ENCODE measurements at places on chromosomes 4 and X.
A peak's percentile ranks its signal among the peaks of the same experiment; 100 is the strongest.

DNA sequence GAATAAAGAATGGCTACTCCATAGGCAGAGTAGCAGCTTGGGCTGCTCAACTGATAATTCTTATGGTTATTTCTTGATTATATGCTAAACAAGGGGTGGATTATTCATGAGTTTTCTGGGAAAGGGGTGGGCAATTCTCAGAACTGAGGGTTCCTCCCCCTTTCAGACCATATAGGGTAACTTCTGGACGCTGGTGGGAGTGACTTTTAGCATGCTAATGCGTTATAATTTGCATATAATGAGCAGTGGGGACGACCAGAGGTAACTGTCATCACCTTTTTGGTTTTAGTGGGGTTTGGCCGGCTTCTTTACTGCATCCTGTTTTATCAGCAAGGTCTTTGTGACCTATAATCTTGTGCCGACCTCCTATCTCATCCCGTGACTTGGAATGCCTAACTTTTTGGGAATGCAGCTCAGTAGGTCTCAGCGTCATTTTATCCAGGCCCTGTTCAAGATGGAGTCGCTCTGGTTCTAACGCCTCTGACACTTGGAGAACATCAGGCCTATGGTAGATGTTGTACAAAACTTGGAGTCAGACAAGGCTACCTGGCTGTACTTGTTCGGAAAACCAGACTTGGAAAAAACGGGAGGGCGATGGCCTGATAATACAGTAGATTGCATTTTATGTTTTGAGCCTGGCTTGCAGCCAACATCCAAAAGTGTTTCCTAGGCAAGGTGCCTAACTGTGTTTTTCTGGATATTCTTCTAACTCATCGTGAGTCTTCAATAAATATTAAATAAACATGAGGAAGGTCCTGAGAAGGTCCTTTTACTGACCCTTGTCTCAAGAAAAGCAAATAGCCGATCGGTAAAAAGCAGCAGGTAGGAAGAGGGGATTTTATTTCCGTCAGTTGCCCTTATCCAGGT lies 1.8 kb upstream of the TMEM164 start:
- DNase-seq = no peak

DNA sequence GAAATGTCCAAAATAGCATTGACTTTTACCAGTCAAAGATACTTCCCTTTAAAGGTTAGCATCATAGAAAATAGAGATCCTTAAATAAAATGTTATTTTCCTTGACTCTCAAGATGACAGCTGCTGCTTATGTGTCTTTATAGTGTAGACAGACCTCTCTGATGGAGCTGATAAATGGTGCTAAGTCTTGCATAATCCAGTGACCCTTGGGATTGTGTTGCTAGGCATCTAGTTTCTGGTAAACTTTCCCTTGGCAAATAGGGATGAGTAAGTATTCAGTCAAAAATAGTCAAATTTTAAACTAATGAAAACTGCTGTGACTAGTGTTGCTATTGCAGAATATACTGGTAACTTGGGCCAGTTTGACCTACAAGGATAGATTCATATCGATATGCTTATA lies 53.6 kb downstream of the MBNL3 start:
- no peak for DNase-seq

GRCh38 chrX:155751131-155751530 lies 130.0 kb upstream of the VAMP7 start:
- no peak for DNase-seq

DNA sequence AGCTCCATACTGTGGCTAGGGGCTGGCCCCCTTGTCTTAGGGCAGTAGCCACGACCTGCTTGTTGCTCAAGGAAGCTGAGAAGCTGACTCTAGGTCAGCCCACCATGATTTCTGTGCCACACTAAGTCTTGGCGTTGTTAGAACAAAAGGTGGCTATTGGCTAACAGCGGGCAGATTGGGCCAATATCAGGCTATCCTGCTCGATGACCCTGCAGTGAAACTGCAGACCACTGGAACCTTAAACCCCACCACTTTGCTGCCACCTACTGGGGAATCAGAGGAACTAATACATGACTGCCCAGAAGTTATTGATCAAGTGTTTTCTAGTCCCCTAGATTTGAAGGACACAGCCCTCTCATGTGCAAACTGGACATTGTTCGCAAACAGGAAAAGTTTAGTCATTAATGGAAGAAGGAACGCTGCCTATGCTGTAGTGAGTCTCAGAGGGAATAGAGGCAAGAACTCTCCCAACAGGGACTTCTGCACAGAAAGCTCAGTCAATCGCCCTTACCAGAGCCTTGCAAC lies 17.0 kb upstream of the PAPSS1 start:
- peak; percentile 40 for DNase-seq

GRCh38 chr4:63937961-63938360 lies 471.3 kb downstream of the TECRL start:
- DNase-seq = no peak

DNA sequence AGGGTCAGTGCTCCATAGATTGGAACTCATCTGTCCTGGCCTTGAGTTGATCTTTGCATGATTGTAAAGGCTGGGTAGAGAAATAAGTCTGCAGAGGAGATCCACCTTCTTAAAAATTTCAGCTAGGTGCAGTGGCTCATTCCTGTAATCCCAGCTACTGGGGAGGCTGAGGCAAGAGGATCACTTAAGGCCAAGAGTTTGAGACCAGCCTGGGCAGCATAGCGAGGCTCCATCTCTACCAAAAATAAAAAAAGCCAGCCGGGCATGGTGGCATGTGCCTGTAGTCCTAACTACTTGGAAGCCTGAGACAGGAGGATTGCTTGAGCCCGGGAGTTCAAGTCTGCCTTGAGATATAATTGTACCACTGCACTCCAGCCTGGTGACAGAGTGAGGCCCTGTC lies 476 bp upstream of the CXCR3 start:
- no peak for DNase-seq

DNA sequence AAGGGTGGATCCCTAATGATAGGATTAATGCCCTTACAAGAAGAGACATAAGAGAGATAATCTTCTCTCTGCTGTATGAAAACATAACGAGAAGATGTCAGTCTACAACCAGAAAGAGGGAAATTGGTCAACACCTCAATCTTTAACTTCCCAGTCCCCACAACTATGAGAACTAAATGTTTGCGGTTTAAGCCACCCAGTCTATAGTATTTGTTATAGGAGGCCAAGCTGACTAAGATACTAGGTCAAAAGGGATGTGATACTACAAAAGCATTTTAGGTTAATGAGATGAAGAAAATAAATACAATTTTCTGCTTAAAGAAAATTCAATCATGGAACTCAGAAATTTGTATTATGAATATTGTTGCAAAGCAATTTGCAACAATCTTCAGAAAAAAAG lies 55.4 kb upstream of the LHFPL1 start:
- no peak for DNase-seq

- DNase-seq = no peak
Observed at GRCh38 chr4:148061141-148061481, 329.2 kb downstream of the ARHGAP10 start.

DNA sequence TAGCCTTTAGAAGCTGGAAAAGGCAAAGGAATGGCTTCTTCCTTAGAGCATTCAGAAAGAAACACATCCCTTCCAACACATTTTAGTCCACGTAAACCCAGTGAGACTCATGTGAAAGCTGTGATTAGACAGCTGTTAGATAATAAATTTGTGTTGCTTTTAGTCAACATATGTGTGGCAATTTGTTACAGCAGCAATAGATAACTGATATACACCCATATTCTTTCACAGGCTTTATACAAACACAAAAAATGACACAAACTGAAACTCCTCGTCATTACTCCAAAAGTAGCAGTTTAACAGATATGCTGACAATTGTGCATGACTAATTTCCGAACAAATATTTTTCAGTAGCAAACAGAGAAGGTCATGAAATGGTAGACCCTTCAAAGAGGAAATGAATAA lies 65.3 kb downstream of the ANTXR2 start:
- no peak for DNase-seq

GRCh38 chrX:154116426-154117211 lies 19.1 kb upstream of the MECP2 start:
- DNase-seq = no peak

DNA sequence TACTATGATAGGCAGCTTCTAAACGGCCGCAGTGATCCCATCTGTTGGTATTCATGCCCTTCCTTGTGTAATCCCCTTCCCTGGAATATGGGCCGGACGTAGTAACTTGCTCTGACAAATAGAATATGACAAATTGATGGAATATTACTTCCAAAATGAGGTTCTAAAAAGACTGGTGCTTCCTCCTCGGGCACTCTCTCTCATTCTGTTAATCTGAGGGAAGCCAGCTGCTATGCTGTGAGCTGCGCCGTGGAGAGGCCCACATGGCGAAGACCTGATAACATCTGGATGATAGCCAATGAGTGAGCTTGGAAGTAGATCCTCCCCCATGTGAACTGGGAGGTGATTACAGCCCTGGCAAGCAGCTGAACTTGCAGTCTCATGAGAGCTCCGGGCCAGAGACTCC lies 27.2 kb upstream of the SLC25A4 start:
- no peak for DNase-seq

- DNase-seq = no peak
Observed at GRCh38 chrX:119147486-119147885, 19.9 kb upstream of the KIAA1210 start.

DNA sequence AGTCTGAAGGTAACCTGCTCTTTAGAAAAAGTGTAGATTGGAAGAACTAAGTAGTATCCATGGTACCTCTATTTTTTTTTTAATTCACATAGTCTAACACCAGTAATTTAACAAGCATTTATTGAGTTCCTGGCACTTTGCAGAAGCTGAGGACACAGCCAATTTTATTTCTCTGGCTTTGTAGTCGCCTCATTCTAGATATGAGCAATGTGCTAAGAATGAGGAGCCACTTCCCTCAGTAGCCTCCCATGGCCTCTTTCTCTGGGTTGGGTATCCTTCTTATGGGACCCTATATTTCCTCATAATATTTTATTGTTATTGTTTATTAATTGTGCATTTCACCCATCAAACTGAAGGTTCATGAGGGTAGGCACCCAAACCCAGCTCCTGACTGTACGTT lies 67.6 kb downstream of the ENPEP start:
- DNase-seq = no peak

DNA sequence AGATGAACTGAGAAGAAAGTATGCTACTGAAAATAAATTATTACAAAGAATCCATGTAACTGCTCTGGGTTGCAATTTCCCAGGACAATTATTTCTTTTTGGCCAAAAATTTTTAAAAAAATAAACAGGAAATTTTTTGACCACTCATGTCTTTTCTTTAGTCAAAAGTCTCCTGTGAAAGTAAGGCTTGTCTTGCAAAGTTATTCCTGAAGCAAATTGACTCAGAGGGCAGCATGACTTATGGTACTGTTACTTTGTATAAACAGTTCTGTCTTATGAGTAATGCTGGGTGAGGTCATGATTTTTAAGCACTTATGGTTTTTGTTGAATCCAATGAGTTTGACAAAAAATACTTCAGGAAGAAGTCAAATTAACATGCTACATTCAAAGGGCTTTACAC lies 292.8 kb upstream of the ARSJ start:
- no peak for DNase-seq

GRCh38 chr4:112739442-112739841 lies 102.5 kb downstream of the LARP7 start:
- DNase-seq = no peak

DNA sequence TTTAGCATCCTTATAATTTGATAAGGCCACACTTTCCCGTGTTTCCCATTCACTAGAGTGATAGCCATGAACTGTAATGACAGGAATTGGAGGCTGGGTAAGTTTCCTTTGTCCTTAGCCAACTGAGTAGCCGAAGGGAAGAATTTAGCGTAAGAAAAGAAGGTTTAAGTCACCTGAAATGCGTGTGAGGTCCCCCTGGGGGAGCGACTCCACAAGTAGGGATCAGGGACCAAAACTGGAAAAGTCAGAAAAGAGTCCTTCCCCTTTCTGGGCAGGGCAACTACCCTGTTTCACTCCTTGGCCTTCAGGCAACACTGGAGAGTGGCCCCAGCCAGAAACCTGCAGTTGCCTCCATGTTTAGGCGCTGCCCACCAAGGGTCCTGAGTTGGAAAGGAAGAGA lies 81.6 kb upstream of the MED14 start:
- DNase-seq = no peak

DNA sequence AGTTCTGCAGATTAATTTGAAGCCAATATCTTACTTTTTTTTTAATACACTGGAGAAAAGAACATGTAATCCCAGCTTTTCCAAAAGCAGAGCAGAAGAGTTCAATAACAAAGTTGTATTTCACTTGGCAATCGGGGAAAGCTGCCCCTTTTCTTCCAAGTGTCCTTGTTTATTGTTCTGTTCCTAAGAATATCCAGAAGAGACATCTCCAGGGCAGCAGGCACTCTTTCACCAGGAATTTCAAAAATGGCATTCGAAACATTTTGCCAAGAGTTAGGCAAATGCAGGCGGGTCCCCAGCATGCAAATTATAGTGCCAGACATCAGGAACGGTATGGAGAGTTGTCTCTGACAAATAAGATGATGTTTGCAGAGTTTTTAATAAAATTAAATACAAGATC lies 494.5 kb downstream of the BCOR start:
- no peak for DNase-seq

DNA sequence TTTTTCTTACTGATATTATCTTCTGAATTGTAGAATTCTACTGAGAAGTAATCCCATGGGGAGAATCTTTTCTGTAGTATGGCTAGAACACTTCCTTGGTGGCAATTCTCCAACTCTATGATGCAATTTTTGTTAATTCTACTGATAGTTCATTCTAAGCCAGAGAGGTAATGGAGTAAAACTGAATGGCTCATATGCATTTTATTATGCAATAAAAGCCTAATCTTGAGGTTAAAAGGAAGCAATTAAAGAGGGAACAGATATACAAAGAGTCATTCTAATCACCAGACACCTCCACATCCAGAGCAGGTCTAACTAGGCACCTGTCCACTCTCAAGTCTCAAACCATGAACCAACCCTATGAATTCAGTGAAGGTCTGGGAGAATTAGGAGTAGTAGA lies 9.7 kb downstream of the RAP2C start:
- DNase-seq = no peak

GRCh38 chrX:10021461-10022272 lies 54.5 kb downstream of the CLDN34 start:
- DNase-seq = no peak

DNA sequence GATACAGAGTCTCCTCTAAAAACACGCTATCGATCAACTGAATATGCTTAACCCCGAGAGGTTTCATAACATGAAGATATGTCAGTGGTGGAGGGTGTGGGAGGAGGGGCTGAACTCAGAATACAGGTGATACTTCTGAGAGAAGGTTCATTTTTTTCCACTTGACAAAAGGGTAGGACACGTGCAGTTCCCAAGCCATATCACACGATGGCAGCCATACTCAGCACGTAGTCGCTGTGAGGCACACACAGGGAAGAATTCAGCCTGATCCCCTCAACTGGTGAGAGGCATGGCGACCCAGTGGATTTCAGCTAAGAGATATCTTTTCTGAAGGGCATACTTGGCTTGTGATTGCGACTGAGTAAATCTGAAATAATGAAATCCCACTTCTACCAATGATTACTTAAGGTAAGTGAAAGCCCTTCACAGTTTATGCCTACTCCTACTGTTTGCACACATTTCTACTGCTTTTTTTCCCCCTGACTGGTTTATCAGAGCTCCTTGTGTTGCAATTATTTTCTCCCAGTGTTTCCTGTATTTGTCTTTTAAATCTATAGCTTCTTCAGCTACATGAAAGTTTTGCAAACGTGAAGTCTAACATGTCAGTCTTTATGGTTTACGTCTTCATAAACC lies 133.1 kb downstream of the CORIN start:
- DNase-seq = peak; percentile 37
